ENCODE measurements at places on chromosomes 13 and 19.

GRCh38 chr19:29479941-29480340 is 45.9 kb upstream of the VSTM2B start:
- DNase-seq: no peak

DNA sequence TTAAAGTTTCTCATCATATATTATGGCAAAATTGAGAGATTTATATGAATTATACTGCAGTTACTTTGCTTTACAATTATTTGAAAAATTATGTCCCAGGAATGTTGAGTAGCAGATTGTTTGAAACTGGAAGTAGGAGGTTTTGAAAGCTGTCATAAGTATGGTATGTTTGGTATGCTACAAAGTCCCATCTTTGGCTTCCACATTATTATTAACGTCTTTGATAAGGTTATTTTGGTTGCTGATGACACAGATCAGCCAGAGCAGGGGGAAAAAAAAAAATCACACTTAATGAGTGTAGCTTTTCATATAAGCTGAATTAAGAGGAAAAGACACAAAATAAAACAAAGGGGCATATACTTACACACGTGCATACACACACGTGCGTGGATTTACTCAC is 130.1 kb downstream of the SLITRK1 start:
- no peak for DNase-seq

DNA sequence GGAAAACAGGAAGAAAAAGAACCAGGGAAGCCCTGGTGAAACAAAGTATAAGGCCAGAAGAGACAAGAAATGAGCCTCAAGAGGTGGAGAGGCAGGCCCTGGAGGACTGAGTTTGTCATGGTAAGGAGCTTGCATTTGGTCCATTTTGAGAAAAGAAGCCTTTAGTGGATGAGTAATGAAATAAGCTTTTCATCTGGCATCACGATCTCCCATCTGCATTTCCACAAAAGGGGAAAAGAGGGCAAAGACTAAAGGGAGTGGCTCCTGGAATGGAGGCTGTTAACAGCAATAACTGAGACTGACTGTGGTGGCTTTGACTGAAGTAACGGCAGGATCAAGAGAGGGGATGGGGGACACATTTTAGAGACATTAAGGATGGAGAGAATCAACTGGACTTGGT is 148.8 kb upstream of the NBEA start:
- no peak for DNase-seq

DNA sequence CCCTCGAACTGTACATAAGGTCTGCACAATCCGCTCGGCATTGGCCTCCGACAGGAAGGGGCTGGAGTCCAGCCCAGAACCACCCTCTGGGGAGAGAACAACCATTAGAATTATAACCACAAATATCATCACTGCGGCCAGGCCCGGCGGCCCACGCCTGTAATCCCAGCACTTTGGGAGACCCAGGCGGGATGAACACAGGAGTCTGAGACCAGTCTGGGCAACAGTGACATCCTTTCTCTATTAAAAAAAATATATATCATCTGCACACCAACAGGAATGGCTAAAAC is 11.4 kb downstream of the COQ8B start:
- no peak for DNase-seq

- DNase-seq: no peak
Observed at GRCh38 chr13:23915308-23915707, 18.0 kb upstream of the C1QTNF9B start.

- DNase-seq: no peak
Observed at GRCh38 chr13:47508527-47509228, 492.4 kb downstream of the SUCLA2 start.

All from KG1 (cell line).